ENCODE measurements at places on chromosomes 2 and 18.

GRCh38 chr2:197803033-197803444 is 1.4 kb upstream of the PLCL1 start:
- DNase-seq = no peak

GRCh38 chr2:222548992-222549391 is 106.9 kb downstream of the FARSB start:
- DNase-seq = no peak

GRCh38 chr2:106959975-106960682 is 74.2 kb upstream of the ST6GAL2 start:
- DNase-seq = no peak

DNA sequence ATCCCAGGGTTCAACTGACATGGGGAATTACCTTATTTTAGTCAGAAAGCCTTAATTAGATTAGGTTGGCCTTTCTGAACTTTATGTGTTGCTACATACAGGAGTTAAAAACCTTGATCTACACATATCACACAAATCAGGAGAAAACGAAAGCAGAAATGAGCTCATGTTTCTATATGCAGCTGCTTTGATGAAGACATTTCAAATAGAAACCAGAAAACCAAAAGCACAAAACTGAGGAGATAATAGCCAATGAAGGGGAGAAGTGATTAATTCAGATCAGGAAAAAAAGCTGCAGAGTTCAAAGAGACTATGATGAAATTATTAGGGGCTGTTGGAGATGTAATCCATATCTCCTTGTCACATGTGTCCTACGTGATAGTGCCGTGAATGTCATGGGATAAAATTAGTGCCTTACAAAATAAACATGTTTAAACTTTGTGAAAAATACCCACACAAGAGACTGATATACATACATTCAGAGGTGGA is 255.0 kb downstream of the CAMKMT start:
- DNase-seq = no peak

DNA sequence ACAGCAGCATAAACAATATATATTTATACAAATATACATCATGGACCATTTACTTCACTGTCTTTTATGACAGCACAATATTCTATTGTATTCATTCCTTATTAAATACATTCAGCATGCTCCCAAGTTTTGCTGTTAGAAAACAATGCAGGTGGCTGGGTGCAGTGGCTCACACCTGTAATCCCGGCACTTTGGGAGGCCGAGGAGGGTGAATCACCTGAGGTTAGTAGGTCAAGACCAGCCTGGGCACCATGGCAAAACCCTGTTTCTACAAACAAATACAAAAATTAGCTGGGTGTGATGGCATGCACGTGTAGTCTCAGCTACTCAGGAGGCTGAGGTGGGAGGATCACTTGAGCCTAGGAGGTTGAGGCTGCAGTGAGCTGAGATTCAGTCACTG is 39.0 kb downstream of the NPC1 start:
- DNase-seq = no peak

- DNase-seq = no peak
Measured at GRCh38 chr2:173571021-173571821, 216.5 kb downstream of the CDCA7 start.

- no peak for DNase-seq
Measured at GRCh38 chr2:240812301-240812680, 7.7 kb downstream of the KIF1A start.

- no peak for DNase-seq
Measured at GRCh38 chr2:157784169-157784822, 91.8 kb downstream of the ACVR1 start.

Data from stimulated activated CD4-positive, alpha-beta T cell treated with anti-CD3 and anti-CD28 coated beads, TNF-alpha, amount 100 ng/mL, for 1 hour (primary cell).